ENCODE measurements at places on chromosomes 16 and 17.
A peak's percentile ranks its signal among the peaks of the same experiment; 100 is the strongest.

GRCh38 chr16:54050459-54051210 is 236.0 kb downstream of the IRX3 start:
- no peak for DNase-seq

- DNase-seq, result no peak
Observed at GRCh38 chr17:56919717-56920116, 5.9 kb upstream of the TRIM25 start.

DNA sequence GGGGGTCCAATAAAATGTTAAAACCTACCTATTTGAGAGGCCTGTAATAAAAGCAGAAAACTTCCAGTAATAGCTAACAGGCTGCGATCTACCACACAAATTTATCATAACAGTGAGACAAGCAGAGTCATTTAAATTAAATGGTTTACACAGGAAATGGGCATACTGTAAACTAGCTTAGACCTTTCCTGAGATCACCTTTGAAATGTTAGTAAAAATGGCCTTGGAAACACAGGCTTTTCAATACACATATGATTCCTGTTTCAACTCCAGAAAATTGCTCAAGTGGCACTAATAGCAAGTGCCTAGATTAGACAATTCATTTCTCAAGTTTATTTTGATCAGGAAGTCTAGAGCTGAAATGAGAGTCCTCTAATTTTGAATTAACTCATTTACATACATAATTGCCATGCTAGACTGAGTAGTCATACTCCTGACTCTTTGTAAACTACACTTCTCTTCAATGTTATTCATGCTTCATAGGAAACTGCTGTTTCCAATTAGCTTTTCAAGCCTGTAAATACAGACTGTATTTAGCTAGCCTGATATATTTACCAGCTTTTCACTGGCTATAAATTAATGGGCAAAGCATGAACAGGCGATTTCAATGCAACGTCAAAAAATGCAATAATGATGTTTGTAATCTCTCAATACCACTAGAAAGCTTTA is 43.3 kb downstream of the PARN start:
- DNase-seq, result no peak

DNA sequence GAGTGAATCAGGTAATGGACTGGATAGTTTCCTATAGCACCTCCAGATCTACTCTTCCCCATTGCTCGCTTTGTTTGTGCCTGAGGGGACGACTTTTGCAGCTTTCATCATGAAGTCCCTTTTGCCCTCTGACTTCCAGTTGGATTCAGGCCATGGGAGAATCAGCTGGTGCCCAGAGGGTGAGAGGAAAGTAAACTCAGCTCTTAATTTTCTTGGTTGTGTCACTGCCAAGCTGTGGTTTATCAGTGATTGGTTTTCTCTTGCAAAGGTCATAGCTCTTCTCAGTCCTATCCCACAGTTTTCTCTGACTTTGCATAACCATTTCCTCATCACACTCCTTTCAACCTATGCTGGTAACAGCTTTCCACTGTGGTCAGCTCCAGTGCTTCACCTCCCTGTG is 200.1 kb downstream of the KCNJ2 start:
- DNase-seq, result no peak

- DNase-seq, result no peak
Observed at GRCh38 chr17:30454635-30455034, 22.6 kb upstream of the GOSR1 start.

DNA sequence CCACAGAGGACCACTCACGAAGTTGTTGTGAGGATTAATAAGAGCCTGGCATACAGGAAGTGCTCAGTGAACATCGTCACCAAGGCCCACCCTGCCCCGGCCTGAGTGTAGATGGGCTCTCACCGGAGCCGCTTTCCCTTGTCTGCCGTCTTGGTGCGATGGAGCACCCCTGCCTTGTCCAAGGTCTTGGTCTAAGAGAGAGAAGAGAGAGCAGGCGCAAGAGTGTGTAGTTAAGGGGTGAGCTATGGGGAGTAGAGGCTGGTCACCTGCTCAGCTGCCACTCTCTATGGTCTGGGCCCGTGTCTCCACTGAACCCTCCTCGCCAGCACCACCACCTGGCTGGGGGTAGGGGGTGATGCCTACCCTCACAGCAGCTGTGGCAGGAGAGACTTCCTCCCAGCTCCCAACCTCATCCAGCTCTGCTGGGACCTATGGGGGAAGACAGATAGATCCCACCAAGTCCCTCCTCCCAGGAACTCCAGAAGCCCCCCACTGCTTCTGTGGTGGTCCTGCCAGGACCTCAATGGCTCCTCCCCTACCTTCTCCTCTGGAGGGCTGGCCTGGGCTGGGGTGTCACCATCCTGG is 28.7 kb downstream of the ARHGAP27 start:
- no peak for DNase-seq

DNA sequence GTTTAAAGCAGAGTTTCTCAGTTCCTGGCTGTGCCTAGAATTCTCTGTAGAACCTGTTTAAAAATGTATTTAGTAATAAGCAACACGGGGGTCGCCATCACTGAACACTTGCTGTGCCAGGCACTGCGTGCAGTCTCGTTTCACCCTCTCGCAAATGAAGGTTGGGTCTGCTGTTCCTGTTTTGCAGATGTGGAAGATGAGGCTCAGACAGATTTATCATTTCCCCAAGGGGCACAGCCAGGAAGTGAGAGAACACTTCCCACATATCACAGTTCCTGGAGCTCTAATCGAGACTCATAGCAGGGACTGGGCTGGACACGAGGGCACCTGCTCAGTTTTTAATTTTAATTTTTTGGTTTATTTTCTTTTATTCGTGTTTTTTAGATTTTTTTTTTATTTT is 122.7 kb downstream of the ABCC6 start:
- DNase-seq, result no peak

- DNase-seq, result no peak
Observed at GRCh38 chr16:8718851-8719680, 44.6 kb downstream of the ABAT start.

DNA sequence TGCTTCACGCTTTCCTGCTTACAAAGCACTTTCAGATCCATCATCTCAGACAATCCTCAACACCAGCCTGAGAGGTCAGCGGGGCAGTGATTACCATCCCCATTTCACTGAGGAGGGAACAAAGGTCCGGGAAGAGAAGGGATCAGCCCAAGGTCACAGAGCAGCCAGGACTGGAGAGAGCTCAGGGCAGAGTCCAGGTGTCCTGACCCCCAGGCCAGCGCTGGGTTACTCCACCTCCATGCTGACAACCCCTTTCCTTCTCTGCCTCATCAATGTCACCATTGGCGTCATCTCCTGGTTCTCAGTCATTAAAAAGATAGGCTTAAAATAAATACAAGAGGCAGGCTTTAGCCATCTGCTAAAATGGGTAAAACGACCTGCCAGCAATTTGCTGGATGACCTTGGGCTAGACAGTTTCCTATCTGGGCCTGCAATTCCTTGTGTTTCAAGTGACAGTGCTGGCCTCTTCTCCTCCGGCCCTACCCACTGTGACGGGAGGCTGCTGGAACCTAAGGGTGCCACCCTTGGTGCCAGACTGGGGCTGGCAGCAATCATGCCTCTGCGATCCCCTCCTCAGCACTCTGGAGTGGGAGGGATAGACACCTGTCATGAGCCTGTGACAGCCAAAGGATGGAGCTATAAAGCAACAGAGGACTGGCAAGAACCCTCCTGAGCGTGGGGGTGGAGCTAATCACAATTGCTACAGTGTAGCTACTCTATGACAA is 79.5 kb upstream of the CCL1 start:
- no peak for DNase-seq

DNA sequence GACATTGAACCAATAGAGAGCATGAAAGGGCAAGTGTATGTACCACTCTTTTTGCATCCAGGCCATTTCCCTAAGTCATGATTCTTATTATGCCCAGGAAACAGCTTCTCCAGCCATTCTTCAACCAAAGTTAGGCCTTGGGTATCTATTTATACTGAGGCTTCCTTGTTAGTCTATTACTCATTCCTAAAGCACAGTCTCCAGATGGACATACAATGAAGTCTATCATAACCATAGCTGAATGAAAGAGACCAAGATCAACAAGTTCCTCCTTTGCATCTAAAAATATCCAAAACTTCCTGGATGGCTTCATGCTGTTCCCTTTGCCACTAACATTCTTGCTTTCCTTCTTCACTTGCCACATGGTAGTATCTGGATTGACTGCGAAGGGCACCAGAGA is 265.9 kb downstream of the CDH8 start:
- no peak for DNase-seq

GRCh38 chr16:11095935-11096334 is 151.6 kb downstream of the CLEC16A start:
- DNase-seq, result no peak

DNA sequence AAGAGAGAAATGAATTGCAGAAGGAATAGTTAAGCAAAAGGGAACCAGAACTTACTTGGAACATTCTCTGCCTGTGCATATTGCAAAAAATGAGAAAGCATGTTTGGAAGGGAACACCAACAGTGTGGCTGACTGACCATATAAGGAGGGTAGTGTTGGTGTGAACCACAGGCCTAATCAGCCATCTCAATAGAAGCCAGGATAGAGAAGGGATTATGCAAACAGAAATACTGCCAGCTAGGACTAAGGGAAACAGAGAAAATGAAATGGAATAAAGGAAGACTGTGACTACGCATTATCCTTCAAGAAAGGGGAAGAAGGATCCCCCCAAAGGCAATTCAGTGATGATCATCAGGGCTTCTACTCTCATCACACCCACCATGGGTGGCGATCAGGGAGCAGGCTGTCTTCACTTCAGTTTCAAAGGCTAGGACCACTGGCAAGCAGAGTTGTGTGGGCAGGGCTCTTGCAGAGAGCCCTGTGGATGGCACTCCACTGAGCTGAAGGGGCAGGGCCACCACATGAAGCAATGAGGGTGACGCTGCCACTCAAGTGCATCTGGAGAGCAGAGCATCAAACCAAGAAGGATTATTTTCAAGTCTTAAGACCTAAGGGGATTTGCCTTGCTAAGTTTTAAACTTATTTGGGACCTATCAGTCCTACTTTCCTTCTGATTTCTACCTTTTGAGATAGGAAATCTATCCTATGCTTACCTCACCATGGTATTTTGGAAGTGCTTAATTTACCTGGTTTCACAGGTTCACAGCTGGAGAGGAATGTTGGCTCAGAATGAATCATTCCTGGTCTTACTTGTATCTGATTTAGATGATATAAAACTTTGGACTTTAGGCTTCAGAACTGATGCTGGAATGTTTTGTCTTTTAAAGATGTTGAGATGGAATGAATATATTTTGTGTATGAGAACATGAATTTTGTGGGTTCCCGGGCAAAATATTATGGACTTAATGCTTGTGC is 140.5 kb downstream of the SSH2 start:
- no peak for DNase-seq

GRCh38 chr17:8249621-8250500 is 772 bp downstream of the PFAS start:
- no peak for DNase-seq

- DNase-seq, result peak; percentile 78
Observed at GRCh38 chr16:89201439-89202377, 1.4 kb upstream of the SLC22A31 start.

GRCh38 chr17:72502371-72503341 is 381.8 kb downstream of the SOX9 start:
- DNase-seq, result no peak

DNA sequence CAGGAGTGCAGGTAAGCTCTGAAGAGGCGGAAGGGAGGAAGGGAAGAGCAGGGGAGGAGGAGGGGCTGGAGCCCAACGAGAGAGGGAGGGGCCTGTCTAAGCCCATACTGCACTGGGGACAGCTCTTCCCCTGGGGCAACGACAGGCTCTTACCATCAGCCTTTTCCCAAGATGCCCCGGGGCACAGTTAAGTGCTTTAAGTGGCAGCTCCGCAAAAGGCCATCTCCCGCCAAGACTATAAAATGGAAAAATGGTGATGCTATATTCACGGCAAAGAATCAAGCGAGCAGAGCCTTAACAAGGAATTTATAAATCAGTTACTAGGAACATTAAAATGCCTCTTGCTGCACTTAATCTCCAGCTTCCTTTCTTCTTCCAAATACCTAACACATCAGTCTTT is 110.2 kb upstream of the NLRP1 start:
- no peak for DNase-seq

DNA sequence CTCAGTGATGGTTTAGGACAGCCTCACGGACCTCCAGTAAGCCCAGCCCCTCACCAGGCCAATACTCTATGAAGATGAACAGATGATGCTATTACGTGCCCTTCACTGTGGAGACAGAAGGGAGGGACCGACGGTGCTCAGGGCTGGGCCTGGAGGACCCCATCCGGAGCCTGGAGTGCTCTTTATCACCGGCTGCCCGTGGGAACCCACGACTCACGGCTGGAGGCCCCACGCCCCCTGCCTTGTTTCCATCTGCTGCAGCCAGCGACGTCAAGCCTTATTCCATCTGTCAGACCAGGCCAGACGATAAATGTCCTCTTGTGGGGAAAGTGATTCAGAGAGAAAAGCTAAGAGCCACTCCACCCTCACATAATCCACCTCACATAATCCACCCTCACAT is 4.0 kb upstream of the TIMM22 start:
- DNase-seq, result no peak

GRCh38 chr16:15639061-15639568 is 3.8 kb downstream of the MARF1 start:
- DNase-seq, result no peak

All from stimulated activated CD4-positive, alpha-beta T cell treated with anti-CD3 and anti-CD28 coated beads, Interleukin-1b, Interleukin-23, amount 100 ng/mL, for 4 hours (primary cell).